Mucosa of descending colon (tissue), 3 donors: ENCODE measurements at places on chromosomes 13 and 19. TPM values are rescaled to one million over a fixed set of nuclear protein-coding genes. Genes with fewer than 3 reads are reported as not detected.

The MBD3L2 gene
- not detected for total RNA-seq

The SPRY2 gene
- total RNA-seq: 51.3 TPM

- no peak for DNase-seq
Observed at GRCh38 chr19:3378352-3379150, 12.2 kb downstream of the NFIC start.

DNA sequence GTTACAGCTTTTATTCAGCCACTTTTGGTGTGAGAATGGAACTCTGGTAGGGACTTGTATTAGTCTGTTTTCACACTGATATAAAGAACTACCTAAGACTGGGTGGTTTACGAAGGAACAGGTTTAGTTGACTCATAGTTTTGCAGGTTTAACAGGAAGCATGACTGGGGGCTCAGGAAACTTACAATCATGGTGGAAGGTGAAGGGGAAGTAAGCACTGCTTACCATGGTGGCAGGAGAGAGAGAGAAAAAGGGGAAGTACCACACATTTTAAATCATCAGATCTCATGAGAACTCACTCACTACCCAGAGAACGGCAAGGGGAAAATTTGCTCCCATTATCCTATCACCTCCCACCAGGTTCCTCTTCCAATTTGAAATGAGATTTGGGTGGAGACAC, 942.2 kb downstream of the PCDH17 start:
- no peak for DNase-seq

The UCHL3 gene
- 25.7 TPM for total RNA-seq

The KRTDAP gene
- not detected for total RNA-seq

DNA sequence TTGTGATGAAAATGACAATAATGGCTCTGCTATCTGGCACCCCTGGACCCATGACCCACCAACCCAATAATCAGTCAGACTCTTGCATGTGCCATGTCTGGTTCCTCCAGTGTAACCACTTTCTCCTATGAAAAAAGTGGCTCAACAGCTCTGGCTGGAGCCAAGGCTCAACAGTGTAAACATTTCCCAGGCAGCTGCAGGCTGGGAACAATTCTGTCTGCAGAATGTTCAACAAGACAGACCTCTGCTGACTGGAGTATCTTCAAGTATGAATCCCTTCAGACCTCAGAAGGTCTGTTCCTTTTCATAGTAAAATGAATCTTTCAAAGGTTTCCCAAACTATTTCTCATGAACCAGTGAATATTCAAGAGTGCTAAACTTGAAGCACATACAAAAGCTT, 410.1 kb upstream of the HTR2A start:
- no peak for DNase-seq

GRCh38 chr13:110574161-110574560, 12.6 kb upstream of the RAB20 start:
- DNase-seq: no peak

DNA sequence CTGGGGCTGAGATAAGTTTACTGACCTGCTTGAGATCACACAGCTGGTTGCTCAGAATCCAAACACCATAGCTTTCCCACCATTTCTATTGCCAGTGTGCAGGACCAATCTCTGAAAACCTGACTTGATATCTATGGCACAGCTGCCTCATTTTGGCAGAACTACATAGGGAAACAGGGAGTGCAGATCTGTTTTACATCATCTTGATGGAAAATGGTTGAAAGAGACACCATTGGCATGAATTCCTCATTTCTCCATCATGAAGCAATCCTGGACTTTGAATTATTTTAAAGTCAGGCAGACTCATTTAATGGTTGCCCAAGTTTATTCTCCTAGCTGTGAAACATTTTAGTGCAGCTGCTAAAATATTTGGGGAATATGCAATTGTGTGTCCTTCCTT, 1628.2 kb upstream of the SLC10A2 start:
- DNase-seq: no peak

- DNase-seq: no peak
Observed at GRCh38 chr19:39752390-39752789, 14.6 kb upstream of the CLC start.

DNA sequence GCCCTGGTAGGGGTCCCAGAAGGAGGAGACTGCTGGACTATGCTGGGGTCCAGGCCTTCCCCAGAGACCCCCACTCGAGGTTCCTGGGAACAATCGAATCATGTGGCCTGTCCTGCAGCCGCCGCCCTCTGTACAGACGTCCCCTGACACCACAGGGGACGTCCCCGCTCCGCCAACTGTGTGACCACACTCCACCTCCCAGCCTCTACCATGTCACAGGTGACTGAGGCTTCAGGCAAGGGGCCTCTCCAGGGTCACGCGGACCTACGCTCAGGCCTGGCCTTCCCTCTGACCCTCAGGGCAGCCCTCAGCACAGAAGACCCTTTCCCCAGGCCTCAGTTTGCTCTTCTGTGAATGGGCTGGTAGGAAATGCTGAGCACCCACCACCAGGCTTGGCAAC, 13.1 kb upstream of the TMEM161A start:
- no peak for DNase-seq

The SCN1B gene
- total RNA-seq: 1.6 TPM

The PRRG2 gene
- total RNA-seq: 25.1 TPM

DNA sequence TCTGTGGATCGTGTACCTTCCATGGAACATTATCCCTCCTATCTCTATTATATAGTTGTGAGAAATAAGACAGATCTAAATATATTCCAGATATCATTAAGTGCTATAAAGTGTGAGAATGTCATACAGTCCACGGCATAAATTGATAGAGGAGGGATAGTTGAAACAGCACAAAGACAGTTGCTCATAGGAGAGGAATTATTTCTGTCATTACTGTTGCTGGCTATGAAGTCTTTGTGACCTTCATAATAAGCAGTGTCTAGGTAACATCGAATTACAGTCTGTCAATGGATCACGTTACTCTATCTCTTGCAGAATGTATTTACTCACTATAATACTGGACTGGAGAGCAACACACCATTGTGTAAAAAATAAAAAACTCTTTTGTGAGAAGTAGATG, 671.5 kb upstream of the PCDH20 start:
- no peak for DNase-seq

GRCh38 chr19:34713262-34713637, 20.8 kb upstream of the ZNF181 start:
- no peak for DNase-seq

DNA sequence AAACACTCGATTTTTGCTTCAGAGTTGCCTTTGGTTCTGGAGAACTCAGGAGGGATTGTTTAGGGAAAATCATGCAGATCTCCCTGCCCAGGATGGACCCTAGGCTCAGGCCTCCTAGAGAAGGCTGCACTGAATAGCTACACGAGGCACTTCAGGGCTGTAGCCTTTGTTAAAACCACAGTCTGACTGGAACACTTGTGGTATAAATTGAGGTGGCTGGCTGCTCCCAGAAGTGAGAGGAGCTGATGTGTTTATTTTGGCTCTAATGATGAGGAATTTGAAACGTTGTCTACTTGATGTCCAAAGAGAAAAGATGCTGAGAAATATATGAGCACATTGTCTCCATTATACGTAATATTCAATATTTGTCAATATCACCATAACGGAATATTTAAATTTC, 762.1 kb upstream of the ARGLU1 start:
- DNase-seq: no peak

The EPSTI1 gene
- 12.1 TPM for total RNA-seq

GRCh38 chr19:34300962-34301361, 46.6 kb downstream of the GARRE1 start:
- no peak for DNase-seq

The DIAPH3 gene
- total RNA-seq: 3.1 TPM

The METTL21C gene
- total RNA-seq: not detected

GRCh38 chr19:18660939-18661670, 22.4 kb upstream of the CRTC1 start:
- DNase-seq: no peak

GRCh38 chr13:73924607-73925006, 209.6 kb downstream of the KLF12 start:
- no peak for DNase-seq

GRCh38 chr19:45275370-45275971, 24.4 kb downstream of the MARK4 start:
- DNase-seq: no peak

DNA sequence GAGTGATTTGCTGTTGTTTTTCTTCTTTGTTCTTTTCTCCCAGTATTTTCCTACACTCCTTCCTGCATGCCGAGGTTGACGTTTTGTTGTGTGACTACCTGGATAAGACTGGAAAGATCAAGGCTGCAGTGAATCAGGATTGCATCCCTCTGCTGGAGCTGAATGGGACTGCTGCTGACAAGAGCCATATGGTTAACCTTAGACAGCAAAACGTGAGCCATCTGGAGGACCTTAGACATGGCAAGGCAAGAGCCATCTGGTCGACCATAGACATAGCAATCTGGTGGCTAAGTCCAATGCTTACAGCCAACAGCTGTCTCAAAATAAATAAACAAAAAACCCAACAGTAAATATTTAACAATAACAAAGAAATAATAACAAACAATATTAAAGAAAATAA, 42.6 kb upstream of the ZNF91 start:
- no peak for DNase-seq

- DNase-seq: no peak
Observed at GRCh38 chr13:98629055-98629454, 52.1 kb upstream of the STK24 start.

The ZNF845 gene
- total RNA-seq: 7.9 TPM

The SYNGR4 gene
- total RNA-seq: not detected

DNA sequence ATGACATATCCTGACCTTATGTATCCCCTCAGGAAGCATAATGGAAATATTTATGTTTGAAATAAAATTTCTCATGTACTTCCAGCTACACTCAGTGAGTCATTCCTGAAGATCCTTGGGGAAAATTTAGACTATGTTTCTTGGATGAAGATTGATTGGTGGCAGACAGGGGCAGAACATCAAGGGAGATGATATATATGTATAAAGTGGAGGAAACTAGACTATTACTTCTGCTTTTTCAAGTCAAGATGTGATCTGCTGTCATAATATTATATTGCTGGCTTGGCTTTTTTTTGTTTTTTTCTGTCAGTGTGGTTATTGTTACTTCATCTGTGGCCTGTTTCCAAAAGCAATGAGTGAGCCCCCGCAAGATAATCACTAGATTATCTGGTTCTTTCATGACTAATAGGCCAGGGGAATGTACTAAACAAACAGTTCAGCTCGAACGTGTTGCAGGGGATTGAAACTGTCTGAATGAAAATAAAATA, 87.2 kb upstream of the TNFSF11 start:
- DNase-seq: no peak

DNA sequence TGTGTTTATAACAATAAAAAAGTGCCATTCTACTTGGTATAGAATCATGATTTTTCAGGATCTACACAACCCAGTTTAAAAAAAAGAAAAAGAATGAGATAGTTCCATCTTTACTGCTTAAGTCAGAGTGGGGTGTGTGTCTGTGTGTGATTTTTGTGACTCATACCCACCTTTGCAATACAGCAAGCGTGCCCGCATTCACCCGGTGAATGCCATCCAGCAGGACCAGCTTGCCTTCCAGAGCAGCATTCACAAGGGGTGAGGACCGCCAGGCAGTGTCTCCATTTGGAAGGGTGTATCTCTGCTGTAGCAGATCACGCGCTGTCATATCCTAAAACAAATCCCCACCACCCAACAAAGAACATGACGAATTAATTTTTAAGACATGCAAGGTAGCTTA, 127.7 kb downstream of the VWA8 start:
- no peak for DNase-seq

DNA sequence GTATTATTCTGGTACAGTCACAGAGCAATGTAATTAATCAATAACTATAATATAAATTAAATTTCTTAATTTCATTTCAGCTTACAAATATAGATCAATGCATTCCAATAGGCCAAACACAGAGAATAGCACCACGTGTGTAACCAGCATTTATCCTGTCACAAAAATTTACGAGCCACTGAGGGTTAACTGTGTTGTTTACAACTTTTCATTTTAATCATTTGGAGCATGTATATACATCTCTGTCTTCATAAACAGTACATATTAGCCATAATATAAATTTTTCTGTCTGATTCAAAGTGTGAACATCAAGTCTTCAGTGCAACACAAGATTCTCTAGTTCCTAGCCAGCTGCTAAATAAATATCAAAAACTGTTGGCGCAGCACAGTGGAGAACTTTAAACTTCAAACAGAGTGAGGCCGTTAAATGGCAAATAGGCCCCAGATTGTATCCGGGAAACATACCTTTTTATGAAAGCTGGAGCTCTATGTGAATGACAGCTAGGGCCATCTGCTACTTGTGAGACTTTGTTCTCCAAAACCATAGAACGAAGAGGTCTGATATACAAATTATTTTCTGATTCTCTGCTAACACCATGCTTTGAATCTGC, 105.1 kb downstream of the TBC1D4 start:
- no peak for DNase-seq

- no peak for DNase-seq
Observed at GRCh38 chr13:42820451-42820850, 39.1 kb downstream of the FAM216B start.

The SHANK1 gene
- total RNA-seq: not detected

DNA sequence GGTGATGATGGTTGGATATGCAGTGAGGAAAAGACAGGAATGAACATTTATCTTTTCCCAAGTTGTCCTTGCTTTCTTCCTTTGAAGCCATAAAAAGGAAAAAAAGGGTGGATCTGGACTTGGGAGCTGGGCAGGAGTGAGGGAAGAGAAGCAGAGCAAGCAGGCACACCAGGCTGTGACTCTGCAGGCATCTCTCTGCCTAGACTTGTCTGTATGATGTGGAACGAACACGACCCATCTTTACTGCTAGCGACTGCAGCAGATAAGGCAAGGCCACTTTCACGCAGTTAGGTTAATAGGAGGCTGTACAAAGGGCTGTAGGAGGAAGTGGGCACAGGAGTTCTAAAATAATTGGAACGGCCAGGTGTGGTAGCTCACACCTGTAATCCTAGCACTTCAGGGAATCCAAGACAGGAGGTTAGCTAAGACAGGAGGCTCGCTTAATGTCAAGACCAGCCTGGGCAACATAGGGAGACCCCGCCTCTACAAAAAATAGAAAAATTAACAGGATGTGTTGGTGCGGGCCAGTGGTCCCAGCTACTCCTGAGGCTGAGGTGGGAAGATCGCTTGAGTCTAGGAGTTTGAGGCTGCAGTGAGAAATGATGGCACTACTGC, 961 bp upstream of the URI1 start:
- DNase-seq: no peak

DNA sequence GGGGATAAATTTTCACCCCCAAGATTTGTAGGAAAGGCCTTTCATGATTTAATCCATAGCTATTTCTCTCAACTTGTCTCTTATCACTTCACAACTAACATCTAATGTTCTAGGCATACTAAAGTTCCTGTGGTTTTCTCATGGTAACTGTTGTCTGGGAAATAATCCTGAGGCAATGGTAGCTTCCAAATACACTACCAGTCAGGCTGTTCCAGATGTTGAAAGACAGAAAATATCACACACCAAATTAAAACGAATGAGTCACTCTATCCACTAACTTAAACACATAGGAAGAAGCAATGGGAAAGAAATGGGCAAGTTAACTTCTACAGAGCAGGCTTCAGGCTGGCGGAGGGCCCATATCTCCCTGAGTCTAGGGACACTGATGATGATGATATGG, 77.7 kb upstream of the MYO16 start:
- no peak for DNase-seq

GRCh38 chr19:45613926-45614725, 12.1 kb upstream of the GPR4 start:
- peak; percentile 76 for DNase-seq

GRCh38 chr13:48043789-48044503, 6.4 kb downstream of the NUDT15 start:
- DNase-seq: no peak

- DNase-seq: peak; percentile 42
Observed at GRCh38 chr13:30108216-30108912, 199.0 kb downstream of the KATNAL1 start.
